ACHN (cell line): ENCODE measurements at places on chromosomes 5 and 9.
A peak's percentile ranks its signal among the peaks of the same experiment; 100 is the strongest.

DNA sequence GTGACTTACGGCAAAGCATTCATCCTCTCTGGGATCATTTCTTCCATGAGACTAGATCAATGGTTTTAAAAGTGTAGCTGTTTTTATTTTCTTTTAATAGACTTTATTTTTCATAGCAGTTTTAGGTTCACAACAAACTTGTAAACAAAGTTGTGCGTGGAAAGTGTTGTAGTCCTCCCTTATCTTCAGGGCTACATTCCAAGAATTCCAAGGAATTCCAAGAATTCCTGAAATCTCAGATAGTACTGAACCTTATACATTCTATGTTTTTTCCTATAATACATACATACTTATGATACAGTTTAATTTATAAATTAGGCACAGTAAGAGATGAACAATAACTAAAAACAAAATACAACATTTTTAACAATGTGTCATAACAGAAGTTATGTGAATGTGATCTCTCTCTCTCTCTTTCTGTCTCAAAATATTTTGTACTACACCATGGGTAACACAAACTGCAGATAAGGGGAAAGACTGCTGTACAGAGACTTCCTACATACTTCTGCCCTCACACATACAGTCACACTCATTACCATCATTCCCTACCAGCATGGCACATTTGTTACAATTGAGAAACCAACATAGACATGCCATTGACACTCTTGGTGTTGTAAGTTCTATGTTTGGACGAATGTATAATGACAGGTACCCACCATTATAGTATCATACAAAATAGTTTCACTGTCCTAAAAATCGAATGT lies 1933.2 kb upstream of the WWC1 start:
- peak; percentile 6 for DNase-seq

- DNase-seq: no peak
Measured at GRCh38 chr5:141832131-141832530, 46.1 kb downstream of the PCDH1 start.

DNA sequence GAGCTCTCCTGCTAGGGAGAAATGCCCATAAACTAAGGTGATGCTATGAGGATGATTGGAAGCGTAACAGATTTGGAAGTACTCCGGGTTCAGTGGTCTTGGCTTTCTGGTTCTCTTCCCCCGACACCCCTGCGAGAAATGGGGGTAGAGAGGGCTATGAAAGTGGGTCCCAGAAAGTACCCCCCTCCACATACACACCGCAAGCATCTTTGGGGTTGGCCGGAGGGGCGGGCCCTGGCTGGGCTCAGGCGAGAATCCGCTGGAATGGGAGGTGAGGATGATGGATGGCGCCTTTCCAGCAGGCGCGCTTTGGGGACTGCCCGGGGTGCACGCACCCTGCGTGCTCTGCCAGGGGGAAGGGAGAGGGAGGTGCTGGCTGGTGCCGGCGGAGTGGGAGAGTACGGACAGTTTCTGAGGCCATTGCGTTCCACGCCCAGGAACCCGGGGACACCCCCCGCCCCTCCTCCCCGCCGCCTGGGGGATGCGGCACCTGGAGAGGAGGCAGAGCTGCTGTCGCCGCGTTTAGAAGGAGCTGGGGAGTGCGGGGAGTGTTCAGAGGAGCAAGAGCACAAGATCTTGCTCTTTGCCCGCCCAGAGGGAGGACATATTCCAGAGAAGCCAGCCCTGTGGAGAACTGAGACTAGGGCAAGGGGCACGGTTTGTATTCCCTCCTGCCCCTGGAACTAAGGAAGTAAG lies 1.9 kb downstream of the PCSK5 start:
- DNase-seq: no peak

DNA sequence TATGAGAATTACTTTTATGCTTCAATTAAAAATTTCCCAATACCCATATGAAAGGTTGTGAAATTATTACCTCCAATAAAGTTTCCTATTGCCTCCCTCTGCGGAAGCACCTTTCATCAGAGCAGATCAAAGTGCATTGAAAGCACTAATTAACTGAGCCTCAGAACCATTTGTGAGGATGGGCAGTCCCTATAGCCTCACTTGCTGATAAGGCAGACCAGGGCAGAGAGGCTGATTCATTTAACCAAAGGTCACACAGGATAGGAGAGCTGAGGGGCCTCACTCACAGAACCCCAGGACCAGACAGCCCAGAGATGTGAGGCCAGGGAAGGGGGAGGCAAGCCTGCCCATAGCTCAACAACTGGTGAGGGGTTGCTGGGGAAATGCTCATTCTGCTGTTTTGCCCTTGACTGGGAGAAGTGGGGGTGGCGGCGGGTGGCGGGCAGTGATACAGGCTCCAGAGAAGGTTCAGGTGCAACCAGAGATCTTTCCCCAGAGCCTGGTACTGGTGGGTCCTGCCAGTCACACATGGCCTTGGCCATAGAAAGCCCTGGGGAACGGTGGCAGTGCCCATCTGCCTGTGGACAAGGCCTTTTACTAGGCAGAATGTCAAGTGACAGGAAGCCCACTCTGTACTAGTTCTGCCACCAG lies 57.9 kb downstream of the MACROH2A1 start:
- no peak for DNase-seq

- no peak for DNase-seq
Measured at GRCh38 chr5:142063878-142064331, 44.7 kb upstream of the NDFIP1 start.

DNA sequence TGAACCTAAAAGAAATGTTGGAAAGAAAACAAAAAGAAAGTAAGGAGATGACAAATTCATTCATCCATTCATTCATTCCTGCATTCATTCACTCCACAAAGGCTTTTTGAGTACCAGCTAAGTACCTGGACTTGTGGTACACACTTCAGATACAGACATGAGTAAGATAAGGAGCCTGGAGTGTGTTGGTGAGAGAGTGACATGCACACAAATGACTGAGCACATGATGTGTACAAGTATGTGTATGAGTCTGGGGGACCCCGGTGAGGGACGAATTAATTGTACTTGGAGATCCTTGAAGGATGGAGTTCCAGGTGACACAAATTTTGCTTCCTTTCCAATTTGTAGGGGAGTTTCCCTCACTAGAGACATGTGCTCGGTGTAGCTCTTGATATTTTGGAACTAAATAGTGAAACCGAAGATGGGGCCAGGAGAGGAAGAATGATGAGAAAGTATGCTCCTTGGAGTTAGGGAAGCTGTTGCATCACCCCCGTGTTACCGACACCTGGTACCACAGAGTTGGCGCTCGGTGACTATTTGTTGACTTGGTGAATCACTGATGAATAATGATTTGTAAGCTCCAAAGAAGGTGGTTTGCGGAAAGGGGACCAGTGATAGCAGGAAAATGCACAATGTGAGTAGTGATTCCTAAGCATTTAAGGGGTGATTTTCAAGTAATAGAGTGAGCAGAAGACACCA lies 509.8 kb downstream of the CCDC171 start:
- DNase-seq: peak; percentile 38

GRCh38 chr9:73118898-73119554 lies 32.6 kb upstream of the ANXA1 start:
- peak; percentile 37 for DNase-seq

DNA sequence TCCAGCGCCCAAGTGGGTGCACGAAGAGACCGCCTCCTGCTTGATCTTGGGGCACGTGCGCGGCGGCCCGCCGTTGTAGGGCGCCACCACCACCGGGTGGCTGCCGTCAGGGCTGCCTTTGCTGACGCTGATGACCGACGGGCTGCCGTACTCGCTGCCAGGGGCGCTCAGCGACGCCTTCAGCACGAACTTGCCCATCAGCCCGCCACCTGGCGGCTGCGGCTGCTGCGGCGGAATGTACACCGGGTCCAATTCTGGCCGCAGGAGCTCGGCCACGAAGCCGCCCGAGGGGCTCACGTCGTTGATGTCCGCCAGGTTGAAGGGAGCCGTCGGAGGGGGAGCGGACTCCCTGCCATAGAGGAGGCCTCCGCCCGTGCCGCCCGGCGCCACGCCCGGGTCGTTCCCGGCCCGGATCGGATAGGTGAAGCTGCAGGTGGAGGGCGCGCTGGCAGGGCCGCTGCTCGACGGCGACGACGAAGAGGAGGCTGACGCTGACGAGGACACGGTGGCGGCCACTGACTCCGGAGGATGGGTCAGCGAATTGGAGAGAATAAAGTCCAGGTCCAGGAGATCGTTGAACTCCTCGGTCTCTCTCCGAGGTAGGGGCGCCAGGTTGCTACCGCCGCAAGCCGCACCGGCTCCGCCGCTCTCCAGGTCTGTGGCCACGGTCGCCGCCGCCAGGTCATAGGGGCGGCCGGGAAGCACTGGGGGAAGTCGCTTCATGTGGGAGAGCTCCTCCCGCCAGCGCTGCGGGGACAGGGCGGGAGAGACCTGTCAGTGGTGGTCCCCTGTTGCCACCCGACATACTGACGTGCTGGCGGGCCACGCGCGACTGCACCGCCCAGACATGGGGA lies 1.8 kb downstream of the KLF4 start:
- DNase-seq: no peak

GRCh38 chr5:55715519-55716078 lies 3.5 kb upstream of the SLC38A9 start:
- no peak for DNase-seq

GRCh38 chr9:86614871-86615849 lies 260.9 kb upstream of the TUT7 start:
- DNase-seq: peak; percentile 21

GRCh38 chr9:115006660-115007059 lies 76.3 kb upstream of the TNFSF8 start:
- no peak for DNase-seq

- no peak for DNase-seq
Measured at GRCh38 chr5:96691503-96692303, 29.5 kb downstream of the CAST start.

DNA sequence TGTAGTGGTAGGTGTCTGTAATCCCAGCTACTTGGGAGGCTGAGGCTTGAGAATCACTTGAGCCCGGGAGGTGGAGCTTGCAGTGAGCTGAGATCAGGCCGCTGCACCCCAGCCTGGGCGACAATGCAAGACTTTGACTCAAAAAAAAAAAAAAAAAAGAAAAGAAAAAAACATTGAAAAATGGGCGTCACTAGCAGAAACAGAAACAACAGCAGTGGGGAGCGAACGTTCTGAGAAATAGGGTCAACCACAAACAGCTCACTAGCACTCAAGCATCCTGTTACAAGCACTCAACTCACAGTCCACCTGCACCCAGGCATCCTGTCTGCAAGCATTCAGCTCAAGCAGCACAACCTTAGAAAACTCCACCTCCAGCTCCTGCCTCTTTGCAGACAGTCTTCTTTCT lies 17.2 kb downstream of the TRIM14 start:
- DNase-seq: no peak

GRCh38 chr5:36558641-36559040 lies 47.8 kb upstream of the SLC1A3 start:
- DNase-seq: no peak

GRCh38 chr5:55276771-55277170 lies 30.7 kb downstream of the DHX29 start:
- DNase-seq: no peak

DNA sequence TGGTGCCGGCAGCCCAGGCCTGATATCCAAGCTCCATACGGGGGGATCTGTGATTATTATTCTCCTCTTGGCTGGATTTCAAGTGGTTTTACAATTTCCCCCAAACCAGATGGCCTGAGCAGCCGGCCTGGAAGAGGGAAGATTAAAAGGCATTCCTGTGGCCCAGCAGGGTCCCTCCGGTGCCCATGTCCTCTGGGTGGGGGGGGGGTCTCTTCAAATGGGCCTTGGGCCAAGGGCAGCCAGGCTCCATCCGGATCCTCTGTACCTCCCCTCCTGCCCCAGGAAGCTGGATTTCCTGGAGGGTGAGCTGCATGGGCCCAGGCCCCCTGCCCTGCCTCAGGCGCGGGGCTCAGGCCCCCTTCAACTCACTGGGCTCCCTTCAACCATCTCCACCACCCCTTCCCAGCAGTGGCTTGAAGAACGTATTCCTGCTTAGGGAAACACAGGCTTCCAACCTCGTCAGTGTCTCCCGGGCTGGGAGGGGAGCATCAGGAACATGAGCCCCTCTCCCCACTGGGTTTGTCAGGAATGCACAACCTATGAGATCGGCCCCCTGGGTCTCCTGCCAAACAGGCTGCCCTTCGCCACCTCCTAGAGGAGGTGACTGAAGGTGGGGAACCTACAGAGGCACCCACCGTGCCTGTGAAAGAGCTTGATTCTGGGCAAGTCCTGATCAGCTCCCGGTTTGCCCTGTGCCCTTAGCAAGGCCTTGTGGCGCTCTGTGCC lies 62.9 kb upstream of the ORM1 start:
- DNase-seq: no peak

GRCh38 chr5:52838326-52839015 lies 50.8 kb downstream of the ITGA1 start:
- peak; percentile 41 for DNase-seq

DNA sequence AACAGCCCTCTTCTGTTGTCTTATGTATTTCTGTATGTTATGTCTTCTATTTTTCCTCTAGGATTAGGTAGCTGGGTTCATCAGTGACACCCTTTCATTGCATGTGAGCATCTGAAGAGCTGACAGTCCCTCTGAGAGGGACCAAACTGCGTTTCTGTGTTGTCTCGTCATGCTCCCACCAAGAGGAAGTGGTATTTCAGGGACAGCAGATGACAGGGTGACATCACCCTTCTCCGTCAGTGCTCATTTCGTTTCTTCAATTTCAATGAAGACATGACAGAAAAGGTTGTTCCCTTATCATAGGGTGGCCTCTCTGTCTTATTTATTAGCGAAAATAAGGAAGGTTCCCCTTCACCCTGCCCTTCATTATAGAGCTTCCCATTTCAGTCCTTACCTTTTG lies 225.9 kb upstream of the NR4A3 start:
- DNase-seq: no peak

DNA sequence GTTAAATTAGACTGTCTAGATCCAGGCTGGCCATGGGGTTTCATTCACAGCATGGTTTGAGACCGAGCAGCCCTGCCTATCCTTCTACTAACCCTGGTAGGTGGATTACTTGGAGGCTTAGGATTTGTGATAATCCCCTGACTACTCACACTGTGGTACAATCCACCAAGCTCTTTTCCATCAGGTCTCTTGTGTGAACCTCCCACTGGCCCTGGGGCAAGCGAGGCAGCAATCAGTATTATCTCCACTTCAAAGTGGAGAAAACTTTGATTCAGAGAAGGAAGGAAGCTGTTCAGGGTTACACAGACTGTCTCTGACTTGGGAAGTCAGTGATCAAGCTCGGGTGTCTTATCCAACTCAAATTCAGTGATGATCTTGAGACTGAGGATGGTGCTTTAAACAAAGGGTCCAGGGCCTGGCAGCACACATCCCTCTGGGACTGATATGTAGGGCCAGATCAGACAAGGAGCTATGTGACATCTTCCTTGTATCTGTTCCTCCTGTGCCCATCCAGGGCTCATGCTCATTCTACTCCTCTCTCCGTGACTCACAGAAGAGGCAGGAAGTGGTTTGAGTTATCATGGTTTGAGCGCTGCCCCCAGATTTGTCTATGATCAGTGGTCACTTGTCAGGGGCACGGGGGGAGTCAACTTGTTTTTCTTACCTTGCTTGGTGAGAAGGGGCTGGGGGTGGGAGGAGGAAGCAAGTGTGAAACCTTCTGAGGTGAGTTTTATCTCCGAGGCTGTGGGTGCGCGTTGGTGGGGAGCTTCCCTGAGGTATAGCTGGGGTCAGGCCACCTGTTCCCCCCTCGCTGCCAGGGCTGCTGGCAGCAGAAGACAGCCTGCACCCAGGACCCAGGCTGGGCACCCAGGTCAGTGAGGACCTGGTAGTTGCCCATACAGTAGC lies 48.6 kb downstream of the RGS3 start:
- peak; percentile 42 for DNase-seq

DNA sequence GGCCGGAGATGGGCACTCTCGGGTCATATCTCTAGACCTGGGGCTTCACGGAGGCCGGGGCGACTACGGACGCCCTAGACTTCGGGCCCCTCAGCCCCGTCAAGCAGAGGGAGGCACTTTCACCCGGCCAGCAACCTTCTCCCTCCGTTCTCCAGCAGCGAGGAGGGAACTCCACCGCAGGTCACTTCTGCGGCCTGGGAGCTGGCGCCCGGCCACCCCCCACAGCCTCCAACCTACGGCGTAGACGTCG lies 201 bp downstream of the DOLK start:
- no peak for DNase-seq
